AG08395 (cell line): ENCODE measurements at places on chromosomes 4 and X.

GRCh38 chr4:52848254-52848653 is 13.9 kb upstream of the RASL11B start:
- DNase-seq: no peak

DNA sequence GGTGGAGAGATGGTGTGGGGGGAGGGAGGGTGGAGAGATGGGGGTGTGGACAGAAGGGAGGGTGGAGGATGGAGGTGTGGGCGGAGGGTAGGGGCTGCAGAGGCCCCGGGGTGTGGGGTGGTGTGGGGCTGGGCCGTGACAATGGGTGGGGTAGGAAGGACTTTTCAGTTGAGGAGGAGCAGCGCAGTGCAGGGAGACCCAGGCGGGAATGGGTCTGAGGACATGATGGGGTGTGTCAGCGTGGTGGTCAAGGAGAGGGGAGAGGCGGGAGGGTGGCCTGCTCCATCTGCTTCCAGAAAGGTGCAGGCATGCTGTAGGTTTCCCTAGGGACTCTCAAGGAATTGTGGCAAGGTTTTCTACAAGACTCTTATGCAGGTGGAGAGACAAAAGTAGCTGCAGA is 48.9 kb downstream of the RGS12 start:
- no peak for DNase-seq

GRCh38 chr4:40316333-40316781 is 18.8 kb upstream of the CHRNA9 start:
- peak; percentile 73 for DNase-seq

DNA sequence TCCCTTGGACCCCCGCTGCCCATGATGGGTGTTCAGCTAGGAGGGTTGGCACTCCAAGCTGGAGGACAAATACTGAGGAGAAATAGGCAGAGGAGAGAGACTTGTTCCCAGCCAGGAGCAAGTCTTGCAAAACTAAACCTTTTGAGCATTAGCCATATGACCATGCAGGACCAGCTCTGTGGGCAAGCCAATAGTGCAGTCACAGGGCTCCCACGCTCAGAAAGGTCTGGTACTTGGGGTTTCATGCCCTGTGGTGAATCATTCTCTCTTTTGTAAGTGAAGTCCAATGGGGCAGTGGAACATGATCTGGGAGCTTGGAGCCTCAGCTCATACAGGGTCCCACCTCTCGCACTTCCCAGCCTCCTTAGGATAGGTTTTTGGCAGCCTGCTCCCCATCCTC is 300.9 kb downstream of the BCOR start:
- no peak for DNase-seq

DNA sequence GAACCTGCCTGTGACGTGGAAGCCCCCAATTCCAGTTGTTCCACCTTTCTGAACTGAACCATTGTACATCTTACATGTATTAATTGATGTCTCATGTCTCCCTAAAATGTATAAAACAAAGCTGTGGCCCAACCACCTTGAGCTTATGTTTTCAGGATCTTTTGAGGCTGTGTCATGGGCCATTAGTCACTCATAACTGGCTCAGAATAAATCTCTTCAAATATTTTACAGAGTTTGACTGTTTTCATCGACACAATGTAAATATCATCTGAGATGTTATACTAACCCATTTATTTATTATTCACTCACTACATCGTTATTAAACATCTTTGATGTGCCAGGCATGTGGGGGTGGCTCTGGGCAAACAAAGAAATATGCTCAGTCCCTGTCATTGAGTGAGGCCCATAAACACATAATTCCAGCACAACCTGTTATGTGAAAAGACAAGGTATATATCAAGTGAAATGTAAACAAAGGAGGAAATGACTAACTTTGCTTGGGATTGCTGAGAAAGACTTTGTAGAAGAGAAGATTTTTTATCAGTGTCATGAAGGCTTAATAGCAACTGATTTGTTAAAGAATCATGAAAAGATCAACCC is 34.5 kb upstream of the PPM1K start:
- no peak for DNase-seq

- peak; percentile 47 for DNase-seq
These were observed 154.5 kb upstream of the GALNT7 start for GRCh38 chr4:173014113-173014558.

GRCh38 chr4:87150498-87151261 is 69.7 kb downstream of the KLHL8 start:
- peak; percentile 62 for DNase-seq

DNA sequence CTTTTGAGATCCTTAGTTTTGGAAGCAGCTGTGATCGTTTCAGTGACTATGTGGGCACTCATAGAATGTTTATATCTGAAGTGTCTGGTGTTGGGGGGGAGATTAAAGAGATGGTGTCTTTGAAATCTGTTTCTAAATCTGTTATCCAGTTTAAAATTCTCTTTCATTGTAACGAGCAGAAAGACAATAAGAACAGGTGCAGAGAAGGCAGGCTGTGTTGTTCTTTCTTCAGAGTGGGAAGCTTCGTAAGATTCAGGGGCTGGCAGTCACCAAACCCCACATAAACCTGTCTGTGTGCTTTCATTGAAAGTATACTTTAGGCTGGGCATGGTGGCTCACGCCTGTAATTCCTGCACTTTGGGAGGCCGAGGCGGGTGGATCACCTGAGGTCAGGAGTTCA is 16.3 kb upstream of the DHRSX start:
- DNase-seq: no peak

DNA sequence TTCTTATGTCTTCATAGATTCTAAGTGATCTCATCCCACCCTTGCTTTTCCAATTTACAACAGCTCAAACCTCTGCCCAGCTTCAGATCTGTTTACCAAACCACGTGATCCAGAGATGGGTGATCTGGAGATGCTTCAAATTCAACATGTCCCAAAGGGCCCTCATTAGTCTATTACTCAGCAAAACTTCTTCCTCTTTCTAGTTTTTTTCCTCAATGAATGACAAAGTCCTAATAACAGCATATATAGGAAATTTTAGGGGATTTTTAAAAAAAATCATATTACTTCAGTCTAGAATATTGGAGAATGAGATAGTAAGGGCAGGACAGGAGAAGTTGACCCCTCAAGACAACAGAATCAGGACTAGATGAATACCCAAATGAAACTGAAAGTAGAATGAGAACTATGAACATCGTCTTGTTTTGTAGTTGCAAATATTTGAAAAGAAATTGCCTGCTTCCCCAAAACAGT is 127.1 kb downstream of the CFAP299 start:
- DNase-seq: no peak

GRCh38 chrX:25206778-25207177 is 191.0 kb upstream of the ARX start:
- no peak for DNase-seq

- DNase-seq: peak; percentile 6
These were observed 736.1 kb upstream of the ADGRL3 start for GRCh38 chr4:60463857-60464502.

- DNase-seq: no peak
These were observed 680.8 kb downstream of the RPA4 start for GRCh38 chrX:97564496-97564895.

DNA sequence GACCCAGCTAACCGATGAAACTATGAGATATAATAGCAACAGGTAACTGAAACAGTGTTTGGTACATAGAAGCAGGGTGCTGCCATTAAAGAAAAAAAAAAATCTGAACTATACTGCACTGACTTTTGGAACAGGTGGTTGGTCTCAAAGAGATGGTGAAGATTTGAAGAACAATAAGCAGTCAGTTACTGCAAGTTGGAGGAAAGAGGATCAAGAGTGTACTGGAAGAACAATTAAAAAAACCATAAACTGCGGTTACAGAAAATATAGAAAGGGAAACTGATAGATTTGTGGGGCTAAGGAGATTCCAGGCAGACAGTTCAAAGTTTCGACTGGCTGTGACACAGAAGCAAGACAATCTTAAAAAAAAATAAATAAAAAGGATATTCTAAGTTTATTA is 181.9 kb upstream of the TRAM1L1 start:
- DNase-seq: no peak
